ENCODE measurements at places on chromosomes 11 and 22. TPM values are rescaled to one million over a fixed set of nuclear protein-coding genes. Genes with fewer than 3 reads are reported as not detected.

The C11orf52 gene
- total RNA-seq, result not detected

GRCh38 chr22:50276143-50276542 is 6.0 kb upstream of the MAPK11 start:
- H3K4me3 ChIP-seq, result no peak overlapping the region
- peaks cover 2% of the 10 kb centered on the region for H3K27me3 ChIP-seq
- H3K4me1 ChIP-seq, result peaks cover 1% of the 10 kb centered on the region

DNA sequence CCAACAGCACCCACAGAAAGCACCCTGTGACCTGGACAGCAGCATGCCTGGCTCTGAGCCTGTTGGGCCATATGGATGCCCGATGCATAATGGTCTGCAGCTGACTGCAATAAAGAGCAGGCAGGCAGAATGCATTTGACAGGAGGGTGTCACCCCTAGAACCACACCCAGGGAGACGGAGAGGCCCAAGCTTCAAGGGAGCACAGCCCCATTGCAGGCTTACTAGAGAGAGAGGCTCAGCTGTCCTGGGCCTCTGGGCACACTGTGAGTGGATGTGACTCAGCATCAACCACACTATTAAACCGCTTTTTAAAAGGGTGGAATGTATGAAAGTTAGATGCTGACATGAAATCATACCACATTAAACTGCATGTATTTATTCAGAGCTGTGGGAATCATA is 365.3 kb downstream of the CTTN start:
- H3K27me3 ChIP-seq, result peaks cover 6% of the 10 kb centered on the region
- H3K36me3 ChIP-seq, result no peaks in the 10 kb centered on the region
- no peak overlapping the region for H3K27ac ChIP-seq
- DNase-seq, result no peak
- H3K4me1 ChIP-seq, result no peaks in the 10 kb centered on the region
- H3K4me3 ChIP-seq, result no peak overlapping the region

- no peak overlapping the region for H3K27ac ChIP-seq
- peaks cover 2% of the 10 kb centered on the region for H3K4me1 ChIP-seq
- no peaks in the 10 kb centered on the region for H3K27me3 ChIP-seq
Measured at GRCh38 chr22:22945195-22945594, 57.6 kb downstream of the IGLL5 start.

DNA sequence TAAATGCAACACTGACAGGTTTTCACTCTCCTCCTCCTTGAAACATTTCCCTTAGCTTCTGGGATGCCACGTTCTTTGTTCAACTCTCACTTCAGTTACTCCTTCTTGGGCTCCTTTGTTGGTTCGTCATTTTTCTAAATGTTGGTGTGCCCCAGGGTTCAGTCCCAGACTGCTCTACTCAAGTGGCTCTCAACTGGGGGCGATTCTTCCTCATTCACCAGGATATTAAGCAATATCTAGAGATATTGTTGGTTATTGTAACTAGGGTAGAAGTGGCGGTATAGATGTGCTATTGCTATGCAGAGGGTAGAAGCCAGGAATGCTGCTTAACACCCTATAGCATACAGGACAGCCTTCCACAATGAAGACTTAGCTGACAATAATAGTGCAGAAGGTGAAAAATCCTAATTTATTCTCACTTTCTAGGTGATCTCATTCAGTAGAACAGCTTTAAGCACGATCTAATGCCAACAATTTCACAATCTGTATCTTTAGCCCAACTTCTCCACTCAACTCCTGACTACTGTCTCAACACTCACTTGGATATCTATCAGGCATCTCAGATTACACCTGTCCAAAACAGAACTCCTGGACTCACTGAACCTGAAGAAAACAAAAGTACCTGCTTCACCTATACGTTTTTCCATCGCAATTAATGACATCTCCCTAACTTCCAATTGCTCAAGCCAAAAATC is 4.6 kb downstream of the NUP160 start:
- H3K4me1 ChIP-seq, result peaks cover 20% of the 10 kb centered on the region
- H3K27ac ChIP-seq, result no peak overlapping the region
- H3K4me3 ChIP-seq, result no peak overlapping the region
- peaks cover 35% of the 10 kb centered on the region for H3K36me3 ChIP-seq
- H3K27me3 ChIP-seq, result no peaks in the 10 kb centered on the region

- peaks cover 47% of the 10 kb centered on the region for H3K4me1 ChIP-seq
- peaks cover 36% of the 10 kb centered on the region for H3K36me3 ChIP-seq
- peak overlapping the region; percentile 95 for H3K27ac ChIP-seq
- H3K4me3 ChIP-seq, result peak overlapping the region; percentile 97
- H3K27me3 ChIP-seq, result no peaks in the 10 kb centered on the region
- DNase-seq, result no peak
Measured at GRCh38 chr11:125593114-125593820, 615 bp downstream of the STT3A start.

- no peak overlapping the region for H3K4me3 ChIP-seq
- H3K27me3 ChIP-seq, result no peaks in the 10 kb centered on the region
- H3K27ac ChIP-seq, result no peak overlapping the region
- H3K36me3 ChIP-seq, result no peaks in the 10 kb centered on the region
Measured at GRCh38 chr11:78829146-78829545, 254.5 kb upstream of the NARS2 start.

The CCDC89 gene
- total RNA-seq, result not detected

DNA sequence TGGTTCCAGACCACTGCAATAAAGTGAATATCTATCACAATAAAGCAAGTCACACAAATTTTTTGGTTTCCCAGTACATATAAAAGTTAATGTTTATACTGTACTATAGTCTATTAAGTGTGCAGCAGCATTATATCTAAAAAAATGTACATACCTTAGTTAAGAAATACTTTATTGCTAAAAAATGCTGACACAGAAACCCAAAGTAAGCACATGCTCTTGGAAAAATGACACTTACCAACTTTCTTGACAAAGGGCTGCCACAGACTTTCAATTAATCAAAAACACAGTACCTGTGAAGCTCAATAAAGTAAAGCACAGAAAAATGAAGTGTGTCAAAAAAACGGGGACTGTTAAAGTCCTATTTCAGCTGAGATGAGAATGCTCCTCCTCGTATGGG is 16.9 kb downstream of the CABIN1 start:
- H3K27ac ChIP-seq, result no peak overlapping the region
- no peak overlapping the region for H3K4me3 ChIP-seq
- H3K4me1 ChIP-seq, result peaks cover 57% of the 10 kb centered on the region
- H3K27me3 ChIP-seq, result no peaks in the 10 kb centered on the region
- no peak for DNase-seq

DNA sequence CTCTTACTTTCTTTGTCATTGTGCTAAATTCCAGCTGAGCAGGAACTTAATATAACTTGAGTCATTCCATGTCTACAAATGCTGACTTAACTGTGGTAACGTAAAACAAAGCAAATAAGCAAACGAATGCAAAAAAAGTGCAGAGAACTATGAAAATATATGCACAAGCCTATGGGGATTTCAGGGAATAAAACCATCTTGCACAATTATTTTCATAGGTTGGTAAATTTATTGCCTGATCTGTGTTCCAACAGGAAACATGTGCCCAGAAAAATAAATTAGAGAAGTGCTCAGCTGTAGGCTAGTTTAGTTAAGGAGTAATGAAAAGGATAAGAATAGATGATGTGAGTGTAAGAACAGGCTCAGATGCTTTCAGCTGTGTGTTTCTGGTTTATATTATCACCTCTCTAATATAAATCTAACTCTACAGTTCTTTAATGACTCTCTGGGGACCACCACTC is 1169.3 kb downstream of the LRRC4C start:
- no peak overlapping the region for H3K27ac ChIP-seq
- no peak overlapping the region for H3K4me3 ChIP-seq
- peaks cover 8% of the 10 kb centered on the region for H3K4me1 ChIP-seq

DNA sequence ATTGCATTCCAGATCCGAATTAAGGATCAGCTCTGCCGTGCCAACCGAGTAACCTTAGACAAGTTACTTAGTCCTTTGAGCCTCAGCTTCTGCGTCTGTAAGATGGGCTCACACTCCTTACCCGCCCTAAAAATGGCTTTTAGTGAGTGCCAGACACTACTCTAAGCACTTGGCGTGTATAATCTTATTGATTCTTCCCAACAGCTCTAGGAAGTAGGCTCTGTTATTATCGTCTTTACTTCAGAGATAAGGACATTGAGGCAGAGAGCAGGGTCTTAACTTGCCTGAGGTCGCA is 21.7 kb upstream of the ROBO3 start:
- no peak overlapping the region for H3K27ac ChIP-seq
- H3K27me3 ChIP-seq, result peaks cover 79% of the 10 kb centered on the region
- no peak for DNase-seq
- H3K4me1 ChIP-seq, result peaks cover 13% of the 10 kb centered on the region

The HOATZ gene
- total RNA-seq, result not detected

DNA sequence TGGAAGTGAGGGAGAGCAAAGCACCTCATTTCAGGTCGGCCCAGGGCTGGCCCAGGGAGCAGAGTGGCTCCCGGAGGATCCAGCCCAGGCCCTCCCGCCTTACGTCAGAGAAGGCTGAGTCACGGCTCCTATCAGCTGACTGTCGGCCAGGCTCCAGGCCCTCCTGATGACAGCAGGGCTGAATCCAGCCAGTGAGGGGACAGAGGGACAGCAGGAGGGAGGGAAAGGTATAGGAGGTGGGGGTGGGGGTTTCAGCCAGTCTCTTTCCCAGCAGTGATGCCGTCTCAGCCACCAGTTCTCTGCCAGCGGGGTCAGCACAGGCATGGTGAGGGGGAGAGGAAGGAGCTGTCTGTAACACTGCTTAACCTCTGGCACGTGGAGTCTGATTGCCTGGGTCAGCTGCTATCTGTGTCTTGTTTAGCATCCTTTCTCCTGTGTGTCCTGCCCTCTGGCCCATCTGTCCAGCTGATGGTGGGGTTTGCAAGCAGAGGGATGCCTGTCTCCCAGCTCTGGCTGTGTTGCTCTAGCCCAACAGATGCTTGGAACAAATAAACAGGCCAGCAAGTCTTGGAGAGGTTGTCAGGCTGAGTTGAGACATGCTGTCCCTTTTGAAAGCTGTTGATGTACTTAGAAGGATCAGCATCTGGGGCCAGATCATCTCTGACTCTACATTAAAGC is 74.0 kb downstream of the ADAMTS15 start:
- H3K27ac ChIP-seq, result no peak overlapping the region
- no peaks in the 10 kb centered on the region for H3K27me3 ChIP-seq
- H3K4me1 ChIP-seq, result no peaks in the 10 kb centered on the region
- no peaks in the 10 kb centered on the region for H3K36me3 ChIP-seq
- no peak overlapping the region for H3K4me3 ChIP-seq

- H3K27ac ChIP-seq, result no peak overlapping the region
- H3K4me3 ChIP-seq, result no peak overlapping the region
- H3K27me3 ChIP-seq, result no peaks in the 10 kb centered on the region
- no peak for DNase-seq
- H3K4me1 ChIP-seq, result no peaks in the 10 kb centered on the region
- H3K36me3 ChIP-seq, result no peaks in the 10 kb centered on the region
Measured at GRCh38 chr22:35971456-35972119, 57.0 kb downstream of the RBFOX2 start.

DNA sequence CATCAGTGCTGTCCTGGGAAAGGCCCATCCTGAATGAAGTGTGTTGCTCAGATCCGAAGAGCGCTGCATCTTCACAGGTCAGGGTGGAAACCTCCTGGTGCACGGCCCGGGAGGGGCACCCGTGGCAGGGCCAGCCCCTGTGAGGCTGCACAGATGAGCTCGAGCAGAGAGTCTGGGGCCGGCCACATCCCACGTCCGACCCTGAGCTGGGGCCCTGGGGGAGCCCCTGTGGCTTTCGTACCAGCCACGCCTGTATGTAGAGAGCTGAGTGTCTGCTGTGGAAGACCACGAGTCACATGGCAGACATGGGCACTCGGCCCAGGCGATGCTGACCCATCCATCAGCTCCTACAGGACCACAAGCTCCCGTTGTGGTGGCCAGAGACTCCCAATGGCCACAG is 24.9 kb upstream of the SEPTIN5 start:
- H3K4me1 ChIP-seq, result no peaks in the 10 kb centered on the region
- no peaks in the 10 kb centered on the region for H3K36me3 ChIP-seq
- no peak overlapping the region for H3K4me3 ChIP-seq
- no peak overlapping the region for H3K27ac ChIP-seq

DNA sequence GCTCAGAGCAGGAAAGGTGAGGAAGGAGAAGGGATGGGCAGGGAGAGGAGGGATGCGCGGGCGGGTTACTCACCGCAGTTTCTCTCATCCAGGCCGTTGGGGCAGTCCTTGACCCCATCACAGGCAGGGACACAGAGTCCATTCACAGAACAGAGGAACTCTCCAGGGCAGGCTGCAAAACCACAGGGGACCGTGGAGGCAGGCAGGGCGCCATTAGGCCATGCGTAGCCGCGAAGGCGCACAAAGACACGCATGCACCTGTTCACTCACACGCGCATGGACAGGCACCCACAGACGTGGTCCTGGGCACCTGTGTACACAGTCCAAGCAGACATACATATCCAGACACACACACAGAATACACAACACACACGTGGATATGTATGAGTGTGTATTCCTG is 23.0 kb downstream of the KCTD17 start:
- H3K27me3 ChIP-seq, result peaks cover 19% of the 10 kb centered on the region
- peaks cover 25% of the 10 kb centered on the region for H3K4me1 ChIP-seq
- H3K4me3 ChIP-seq, result no peak overlapping the region
- H3K27ac ChIP-seq, result no peak overlapping the region
- no peak for DNase-seq

The OR51B2 gene
- not detected for total RNA-seq

- DNase-seq, result no peak
- peak overlapping the region; percentile 2 for H3K27ac ChIP-seq
- H3K36me3 ChIP-seq, result peaks cover 47% of the 10 kb centered on the region
Measured at GRCh38 chr11:77619576-77620198, 17.9 kb downstream of the CLNS1A start.

DNA sequence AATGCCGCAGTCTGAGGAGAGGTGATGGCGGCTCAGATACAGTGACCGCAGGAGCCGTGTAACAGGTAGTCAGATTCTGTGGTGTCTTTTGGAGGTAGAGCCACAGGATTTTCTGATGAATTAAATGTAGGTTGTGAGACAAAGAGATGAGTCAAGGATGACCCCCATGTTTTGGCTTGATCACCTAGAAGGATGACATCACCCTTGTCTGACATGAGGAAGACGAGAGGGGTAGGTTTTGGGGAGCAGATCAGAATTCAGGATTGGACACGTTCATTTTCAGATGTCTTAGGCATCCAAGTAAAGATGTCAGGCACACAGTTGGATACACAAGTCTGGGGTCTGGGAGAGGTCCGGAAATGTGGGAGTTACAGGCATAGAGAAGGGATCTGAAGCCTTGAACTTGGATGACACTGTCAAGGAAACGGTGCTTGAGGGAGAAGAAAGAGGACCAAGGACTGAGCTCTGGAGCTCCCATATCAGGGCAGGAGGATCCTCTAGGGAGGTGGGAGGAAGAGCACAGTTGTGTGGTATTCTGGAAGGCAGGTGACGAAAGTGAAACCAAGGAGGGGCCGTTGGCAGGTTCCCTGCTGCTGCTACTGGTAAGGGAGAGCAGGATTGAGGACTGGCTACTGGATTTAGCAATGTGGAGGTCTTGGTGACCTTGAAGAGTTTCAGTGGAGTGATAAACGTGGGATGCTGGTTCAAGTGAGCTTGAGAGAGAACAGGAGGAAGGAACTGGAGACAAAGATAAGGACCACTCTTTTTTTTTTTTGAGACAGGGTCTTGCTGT is 12.6 kb upstream of the GDPD5 start:
- no peaks in the 10 kb centered on the region for H3K27me3 ChIP-seq
- H3K4me3 ChIP-seq, result no peak overlapping the region

The SERPING1 gene
- 0.51 TPM for total RNA-seq

- H3K27me3 ChIP-seq, result no peaks in the 10 kb centered on the region
- no peak overlapping the region for H3K27ac ChIP-seq
- no peaks in the 10 kb centered on the region for H3K4me1 ChIP-seq
- no peaks in the 10 kb centered on the region for H3K36me3 ChIP-seq
- DNase-seq, result no peak
Measured at GRCh38 chr11:25485315-25485714, 846.6 kb upstream of the ANO3 start.
